ENCODE measurements at places on chromosomes 1 and 21.

- no peaks in the 10 kb centered on the region for H3K27me3 ChIP-seq
- H3K4me3 ChIP-seq: no peak overlapping the region
- H3K4me1 ChIP-seq: peaks cover 28% of the 10 kb centered on the region
- H3K36me3 ChIP-seq: no peaks in the 10 kb centered on the region
- H3K27ac ChIP-seq: no peak overlapping the region
- no peak for DNase-seq
Measured at GRCh38 chr1:228152097-228152917, 2.6 kb downstream of the GJC2 start.

DNA sequence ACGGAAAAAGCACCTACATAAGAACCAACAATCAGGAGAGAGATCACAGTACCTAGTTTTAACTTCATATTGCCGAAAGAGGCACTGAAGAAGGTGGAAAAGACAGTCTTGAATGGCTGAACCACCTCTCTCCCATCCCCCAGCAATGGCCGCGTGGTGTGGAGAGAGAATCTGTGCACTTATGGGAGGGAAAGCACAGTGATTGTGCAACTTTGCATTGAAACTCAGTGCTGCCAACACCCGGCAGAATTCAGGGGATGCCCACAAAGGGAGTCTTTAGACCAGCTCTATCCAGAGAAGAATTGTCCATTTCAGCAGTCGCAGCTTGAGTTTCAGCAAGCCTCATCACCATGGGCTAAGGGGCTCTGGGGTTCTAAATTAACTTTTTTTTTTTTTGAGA lies 186.3 kb upstream of the USP25 start:
- H3K4me3 ChIP-seq: no peak overlapping the region
- DNase-seq: no peak
- H3K4me1 ChIP-seq: no peaks in the 10 kb centered on the region
- no peak overlapping the region for H3K27ac ChIP-seq
- no peaks in the 10 kb centered on the region for H3K36me3 ChIP-seq

DNA sequence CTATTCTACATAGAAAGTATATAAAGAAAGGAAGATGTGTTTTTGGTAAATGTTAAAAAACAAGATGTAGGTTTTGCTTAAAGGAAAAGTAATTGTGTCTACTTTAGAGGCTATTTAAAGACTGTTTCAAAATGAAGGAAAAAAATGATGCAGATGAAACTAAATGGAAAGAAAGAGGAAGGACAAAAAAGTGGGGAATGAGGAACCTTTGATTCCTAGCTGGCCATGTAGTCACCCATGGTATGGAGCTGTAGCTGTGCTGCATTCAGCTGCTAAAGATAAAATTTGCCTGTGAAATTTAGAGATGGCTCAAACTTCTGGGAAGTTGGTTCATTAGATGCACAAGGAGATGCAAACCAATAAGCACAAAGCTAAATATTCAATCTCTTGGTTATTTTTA lies 86.8 kb upstream of the SERBP1 start:
- H3K27ac ChIP-seq: no peak overlapping the region
- H3K4me3 ChIP-seq: no peak overlapping the region
- H3K27me3 ChIP-seq: no peaks in the 10 kb centered on the region
- DNase-seq: no peak

DNA sequence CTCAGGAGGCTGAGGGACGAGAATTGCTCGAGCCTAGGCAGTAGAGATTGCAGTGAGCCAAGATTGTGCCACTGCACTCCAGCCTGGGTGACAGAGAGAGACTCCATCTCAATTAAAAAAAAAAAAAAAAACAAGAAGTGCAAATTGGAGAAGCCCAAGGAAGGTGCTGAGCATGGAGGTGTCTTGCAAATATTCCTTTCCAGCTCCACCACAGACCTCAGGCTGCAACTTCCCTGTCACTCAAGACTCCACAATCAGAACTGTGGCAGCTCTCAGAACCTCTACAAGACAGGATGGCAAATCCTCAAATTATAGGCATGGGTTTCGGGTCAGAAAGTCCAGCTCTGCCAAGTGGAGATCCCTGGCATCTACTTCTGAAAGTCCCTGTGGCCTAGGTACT lies 104.4 kb upstream of the TIAM1 start:
- no peaks in the 10 kb centered on the region for H3K36me3 ChIP-seq
- DNase-seq: no peak
- H3K27me3 ChIP-seq: no peaks in the 10 kb centered on the region
- H3K27ac ChIP-seq: no peak overlapping the region

DNA sequence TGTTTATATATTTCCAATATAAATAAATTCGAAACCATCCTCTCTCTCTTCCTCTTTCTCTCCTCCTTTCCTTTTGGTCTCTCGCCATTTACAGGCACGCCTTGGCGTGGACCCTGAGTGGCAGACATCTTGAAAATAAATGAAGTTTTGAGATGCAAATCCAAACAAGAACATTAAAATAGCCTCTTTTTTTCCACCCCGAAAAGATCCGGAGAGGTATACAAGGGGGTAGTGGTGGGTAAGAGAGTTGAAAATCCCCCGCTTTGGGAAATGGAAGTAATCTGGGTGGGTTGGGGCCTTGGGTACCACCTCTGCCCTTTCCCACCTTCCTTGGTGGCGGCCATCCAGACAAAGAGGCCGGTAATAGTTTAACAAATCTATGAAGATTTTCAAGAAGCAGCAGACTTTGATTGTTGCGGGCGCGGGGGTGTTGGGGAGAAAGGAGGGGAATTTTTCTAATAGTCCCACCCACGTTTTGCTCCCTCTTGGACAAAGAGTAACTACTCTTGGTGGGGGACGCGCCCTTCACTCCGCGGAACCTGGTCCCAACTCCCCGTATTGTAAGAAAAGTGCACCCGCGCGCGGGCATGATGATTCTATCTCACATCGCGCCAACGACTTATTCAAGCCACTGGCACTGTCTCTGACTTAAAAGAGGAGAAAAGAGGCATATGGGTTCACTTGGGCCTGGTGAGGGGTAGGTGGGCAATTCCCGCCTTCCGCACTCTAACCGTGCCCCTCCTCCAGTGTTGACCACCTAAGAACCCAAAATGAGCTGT lies 4.0 kb upstream of the FOXD3 start:
- no peaks in the 10 kb centered on the region for H3K36me3 ChIP-seq
- no peak for DNase-seq
- H3K27me3 ChIP-seq: no peaks in the 10 kb centered on the region
- peaks cover 10% of the 10 kb centered on the region for H3K4me1 ChIP-seq
- no peak overlapping the region for H3K27ac ChIP-seq
